CD4-positive, alpha-beta T cell treated with Interferon gamma for 1 hour (primary cell): ENCODE measurements at places on chromosomes 7 and 10.

GRCh38 chr10:65670087-65670486 is 1255.7 kb upstream of the LRRTM3 start:
- no peak for DNase-seq

DNA sequence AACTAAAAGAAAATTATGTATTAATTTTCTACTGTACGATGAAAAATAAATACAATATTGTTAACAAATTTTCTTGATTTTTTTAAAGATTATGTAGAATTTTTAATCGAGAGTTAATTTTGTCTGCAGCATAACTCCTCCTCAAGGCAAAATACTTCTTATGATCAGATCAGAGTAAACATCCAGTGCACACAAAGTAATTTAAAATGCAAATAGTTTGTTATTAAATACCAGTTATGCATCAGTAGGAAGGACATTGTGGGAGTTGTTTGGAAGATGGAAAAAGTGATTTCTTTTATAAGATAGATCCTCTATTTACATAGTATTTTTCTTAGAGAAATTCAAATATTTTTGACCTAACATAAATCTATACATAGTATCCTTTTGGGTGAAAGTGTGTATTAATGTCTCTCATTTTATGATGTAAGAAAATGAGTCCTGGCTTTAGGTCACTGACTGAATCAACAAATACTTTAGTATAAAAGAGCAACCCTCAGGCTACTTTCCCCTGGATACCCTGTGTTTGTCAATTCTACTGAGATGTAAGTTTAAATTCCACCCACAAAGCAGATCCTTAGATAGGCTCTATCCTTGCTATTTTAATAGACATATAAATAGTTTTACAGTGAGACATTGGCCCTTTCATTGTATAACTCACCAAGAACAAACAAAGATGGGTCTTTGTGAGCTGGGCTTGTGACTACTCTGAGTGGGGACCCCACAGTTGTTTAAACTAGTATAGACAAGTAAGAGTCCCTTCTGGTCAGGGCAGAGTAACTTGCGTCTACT is 1133.7 kb downstream of the GATA3 start:
- DNase-seq, result no peak

- DNase-seq, result no peak
These were observed 474.6 kb upstream of the FZD8 start for GRCh38 chr10:36116731-36117130.

DNA sequence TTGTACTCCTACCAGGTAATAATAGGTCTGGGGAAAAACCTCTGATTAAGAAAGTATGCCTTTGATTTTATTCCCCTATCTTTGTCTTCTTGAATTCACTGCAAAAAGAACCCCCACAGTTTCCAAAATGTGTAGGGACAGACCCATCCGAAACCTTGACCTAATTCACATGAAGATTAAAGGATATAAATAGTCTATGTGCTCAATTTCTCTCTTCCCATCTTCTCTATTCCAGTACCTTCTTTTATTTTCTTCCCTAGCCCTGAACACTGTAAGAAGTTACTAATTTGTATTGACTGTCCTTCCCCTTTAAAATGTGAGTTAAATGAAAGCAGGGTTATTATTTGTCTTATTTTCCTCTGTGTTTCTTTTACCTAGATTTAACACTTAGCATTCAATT is 135.3 kb downstream of the HBP1 start:
- no peak for DNase-seq

DNA sequence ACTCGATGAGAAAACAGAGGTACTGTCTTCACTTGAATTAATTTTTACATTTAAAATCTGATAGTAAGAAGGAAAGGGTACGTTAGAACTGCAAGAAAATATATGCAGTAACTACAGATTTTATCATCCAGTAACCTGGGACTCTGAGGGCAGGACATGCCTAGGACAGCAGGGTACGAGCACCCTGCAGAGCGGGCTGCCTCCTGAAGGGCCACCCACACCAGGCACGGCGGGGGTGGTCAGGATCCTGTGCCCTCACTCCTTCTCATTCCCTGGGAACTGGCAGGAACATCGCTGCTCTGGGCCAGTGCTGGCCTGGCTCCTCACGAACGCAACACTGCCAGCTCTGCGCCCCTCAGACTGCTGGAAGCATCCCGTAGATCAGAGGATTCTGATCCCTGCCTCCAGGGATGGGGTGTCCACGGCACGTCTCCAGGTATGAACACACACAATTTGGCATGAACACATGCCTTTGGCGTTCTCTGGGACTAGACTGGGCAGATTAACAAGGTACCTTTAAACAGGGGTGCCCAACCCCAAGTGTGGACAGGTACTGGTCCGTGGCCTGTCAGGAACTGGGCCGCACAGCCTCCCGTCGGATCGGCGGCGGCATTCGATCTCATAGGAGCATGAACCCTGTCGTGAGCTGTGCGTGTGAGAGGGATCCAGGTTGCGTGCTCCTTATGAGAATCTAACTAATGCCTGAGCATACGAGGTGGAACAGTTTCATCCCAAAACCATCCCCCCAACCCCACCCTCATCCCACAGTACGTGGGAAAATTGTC is 99.3 kb upstream of the FAM20C start:
- no peak for DNase-seq

DNA sequence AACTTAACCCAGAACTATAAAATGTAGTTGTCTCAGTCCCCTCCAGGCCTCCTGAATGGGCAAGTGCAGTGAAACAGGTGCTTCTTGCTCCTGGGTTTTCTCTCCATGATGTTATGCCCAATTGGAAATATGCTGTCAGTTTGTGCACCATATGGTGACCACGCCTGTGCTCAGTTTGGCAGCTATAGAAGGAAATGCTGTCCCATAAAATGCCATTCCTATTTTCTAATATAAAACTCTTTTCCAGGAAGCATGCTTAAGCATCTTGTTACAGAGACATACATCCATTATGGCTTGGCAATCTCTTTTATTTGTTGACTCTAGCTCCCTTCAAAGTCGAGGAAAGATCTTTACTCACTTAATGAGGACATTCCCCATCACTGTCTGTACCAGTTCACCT is 45.2 kb downstream of the FGFBP3 start:
- DNase-seq, result no peak

DNA sequence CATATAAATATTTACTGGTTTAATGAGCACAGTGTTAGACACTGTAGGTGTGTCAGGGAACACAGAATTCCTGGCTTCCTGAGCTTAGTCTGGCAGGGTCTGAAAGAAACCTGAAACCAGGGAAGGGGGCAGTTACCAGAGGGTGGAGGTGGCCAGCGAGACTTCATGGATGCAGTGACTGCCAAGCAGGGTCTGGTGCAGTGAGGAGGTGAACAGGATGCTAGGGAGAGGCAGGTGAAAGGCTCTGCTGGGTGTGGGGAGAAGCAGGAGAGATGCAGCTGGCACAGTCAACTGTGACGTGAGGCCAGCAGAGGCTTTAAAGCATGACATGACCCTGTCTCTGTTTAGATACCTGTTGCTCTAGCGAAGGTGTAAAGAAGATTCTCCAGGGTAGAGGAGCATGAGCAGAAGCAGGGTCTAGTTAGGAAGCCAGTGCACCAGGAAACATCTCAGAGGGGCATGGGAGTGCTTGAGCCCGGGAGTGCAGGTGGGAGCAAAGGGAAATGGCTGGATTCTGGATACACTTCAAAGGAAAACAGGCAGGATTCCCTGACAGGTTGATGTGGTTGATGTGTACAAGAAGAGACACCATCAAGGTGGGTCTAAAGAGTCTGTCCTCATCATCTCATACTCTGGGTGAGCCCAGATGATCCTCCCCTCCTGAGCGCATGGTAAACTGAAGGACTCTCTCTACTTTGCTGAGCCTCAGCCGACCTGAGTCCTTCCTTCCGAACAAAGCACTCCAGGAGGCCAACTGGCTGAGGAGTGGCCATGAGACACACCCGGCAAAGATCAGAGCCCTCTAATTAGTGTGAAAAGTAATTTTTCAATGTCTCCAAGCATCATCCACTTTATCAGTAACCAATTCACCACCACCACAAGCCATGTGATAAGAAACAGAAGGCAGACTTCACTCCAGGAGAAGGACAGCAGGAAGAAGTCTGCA is 186.8 kb downstream of the COBL start:
- no peak for DNase-seq

- peak; percentile 2 for DNase-seq
These were observed 748 bp downstream of the PHTF2 start for GRCh38 chr7:77799078-77799964.

DNA sequence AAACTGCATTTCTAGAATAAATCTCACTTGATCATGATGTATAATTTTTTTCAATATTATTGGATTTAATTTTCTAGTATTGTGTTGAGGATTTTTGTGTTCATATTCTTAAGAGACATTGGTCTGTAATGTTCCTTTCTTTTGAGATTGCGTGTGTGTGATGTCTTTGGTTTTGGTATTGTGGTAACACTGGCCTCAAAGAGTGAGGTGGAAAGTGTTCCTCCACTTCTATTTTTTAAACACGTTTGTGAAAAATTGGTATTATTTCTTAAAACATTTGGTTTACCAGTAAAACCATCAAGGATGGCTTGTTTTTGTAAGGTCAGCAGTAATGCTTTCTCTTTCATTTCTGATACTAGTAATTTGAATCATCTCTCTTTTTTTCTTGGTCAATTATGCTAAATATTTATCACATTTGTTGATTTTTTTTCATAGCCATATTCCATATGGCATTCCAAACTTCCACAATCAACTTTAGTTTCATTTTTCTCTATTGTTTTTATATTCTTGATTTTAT is 290.2 kb upstream of the CDC14C start:
- DNase-seq, result no peak

- no peak for DNase-seq
These were observed 730.0 kb upstream of the VSTM2A start for GRCh38 chr7:53812135-53812534.

GRCh38 chr7:43485580-43485979 is 97.3 kb upstream of the STK17A start:
- no peak for DNase-seq

DNA sequence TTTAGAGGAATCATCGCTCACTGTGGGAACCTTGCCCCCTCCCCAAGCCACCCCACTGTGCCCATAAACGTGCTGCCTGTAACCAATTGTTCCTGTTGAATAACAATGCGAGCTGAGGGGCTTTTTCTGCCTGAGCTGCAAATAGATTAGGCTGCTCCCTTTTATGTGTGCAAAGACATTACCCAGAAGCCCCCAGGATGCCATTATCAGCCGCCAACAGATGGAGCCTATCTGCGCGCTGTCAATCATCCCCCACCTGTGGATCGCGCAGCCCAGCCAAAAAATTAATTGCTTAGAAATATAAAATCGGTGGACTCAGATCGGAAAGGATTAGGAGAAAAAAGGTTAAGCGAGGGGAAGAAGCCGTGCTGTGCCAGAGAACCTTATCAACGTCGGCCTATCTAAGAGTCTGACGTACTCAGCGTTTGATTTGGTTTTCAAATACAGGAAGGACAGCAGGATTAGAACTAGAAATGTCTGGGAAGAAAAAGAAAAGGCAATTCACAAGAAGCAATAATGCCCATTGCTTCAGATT is 167.3 kb upstream of the MYO3A start:
- DNase-seq, result no peak

GRCh38 chr10:12710594-12711349 is 290.7 kb downstream of the CCDC3 start:
- DNase-seq, result peak; percentile 57

DNA sequence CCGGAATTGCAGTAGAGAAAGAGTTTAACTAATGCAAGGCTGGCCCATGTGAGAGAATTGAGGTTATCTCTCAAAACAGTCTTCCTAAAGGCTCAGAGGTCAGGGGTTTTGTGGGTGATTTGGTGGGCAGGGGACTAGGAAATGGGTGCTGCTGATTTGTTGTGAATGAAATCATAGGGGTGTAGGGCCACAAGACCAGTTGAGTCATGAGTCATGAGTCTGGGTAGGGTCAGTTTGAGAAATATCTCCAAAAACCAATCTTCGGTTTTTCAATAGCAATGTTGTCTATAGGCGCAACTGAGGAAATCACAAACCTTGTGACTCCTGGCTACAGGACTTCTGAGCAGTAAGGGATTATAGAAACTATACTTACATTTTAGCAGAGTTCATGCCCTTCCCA is 460.0 kb upstream of the NRP1 start:
- DNase-seq, result no peak

GRCh38 chr10:114412907-114413797 is 8.8 kb upstream of the AFAP1L2 start:
- no peak for DNase-seq

DNA sequence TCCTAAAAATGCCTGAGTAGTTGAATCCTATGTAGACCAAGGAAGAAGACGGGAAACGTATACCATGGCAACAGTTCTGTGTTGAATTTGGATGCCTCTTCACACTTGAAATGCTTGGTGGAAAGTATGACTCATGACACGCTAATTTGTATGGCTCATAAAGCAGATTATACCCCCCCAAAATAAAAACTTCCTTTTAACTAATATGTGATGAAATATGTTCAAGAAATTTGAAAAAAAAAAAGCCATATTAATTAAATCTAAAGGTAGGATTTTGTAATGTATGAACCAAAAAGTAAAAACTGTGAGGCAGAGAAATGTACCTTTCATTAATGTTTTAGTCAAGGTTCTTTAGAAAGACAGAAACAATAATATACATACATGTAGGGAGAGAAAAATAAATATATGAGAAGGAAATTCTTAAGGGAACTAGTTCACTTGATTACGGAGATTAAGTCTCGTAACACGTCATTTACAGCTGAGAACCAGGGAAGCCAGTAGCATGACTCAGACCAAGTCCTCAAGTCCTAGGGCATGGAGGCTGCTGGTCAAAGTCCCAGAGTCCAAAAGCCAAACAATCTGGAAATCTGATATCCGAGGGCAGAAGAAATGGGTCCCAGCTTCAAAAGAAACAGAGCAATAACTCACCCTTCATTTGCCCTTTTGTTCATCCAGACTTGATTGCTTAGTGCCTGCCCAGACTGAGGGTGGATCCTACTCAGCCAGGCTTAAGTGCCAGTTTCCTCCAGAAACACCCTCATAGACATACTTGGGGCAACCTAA is 485.1 kb downstream of the SEMA3D start:
- DNase-seq, result no peak

DNA sequence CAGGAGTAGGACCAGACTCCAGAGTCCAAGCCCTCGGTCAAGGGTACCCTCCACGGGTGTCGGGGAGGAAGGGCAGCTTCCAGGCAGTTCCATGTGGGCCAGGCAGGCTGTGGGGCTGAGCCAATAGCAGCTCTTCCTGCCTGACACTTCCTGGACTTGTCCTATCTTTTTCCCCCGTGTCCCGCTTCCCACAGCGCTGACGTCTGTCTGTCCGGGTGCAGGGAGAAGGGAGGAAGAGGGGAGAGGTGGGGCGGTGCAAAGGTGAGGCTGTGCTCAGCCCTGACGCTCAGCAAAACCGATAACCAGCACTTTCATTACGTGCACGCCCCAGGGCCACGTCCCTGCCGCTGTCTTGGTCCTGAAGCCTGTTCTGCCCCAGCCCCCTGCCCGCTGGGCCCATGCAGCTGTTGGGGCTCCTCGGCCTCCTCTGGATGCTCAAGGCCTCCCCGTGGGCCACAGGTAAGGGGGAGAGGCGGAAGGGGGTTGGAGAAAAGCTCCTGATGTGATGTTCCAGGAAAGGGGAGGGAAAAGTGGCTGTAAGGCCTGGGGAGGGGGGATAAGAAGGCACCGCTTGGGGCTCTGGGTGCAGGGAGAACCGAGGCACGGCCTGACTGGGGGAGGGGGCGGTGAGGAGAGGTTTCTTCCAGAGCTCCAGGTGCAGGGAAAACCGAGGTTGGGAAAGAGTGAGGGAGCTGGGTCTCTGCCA is at the start of gene MUC3A:
Gene MUC3A, plus strand, starts transcription at position 308 of the 706 bp plus-strand sequence. Its CDS starts 91 bp downstream, at position 399.
- DNase-seq, result no peak
